Cardiac fibroblast (primary cell): ENCODE measurements at places on chromosomes 2 and 18.

GRCh38 chr18:63346480-63347183 is 20.4 kb downstream of the KDSR start:
- no peak for DNase-seq

DNA sequence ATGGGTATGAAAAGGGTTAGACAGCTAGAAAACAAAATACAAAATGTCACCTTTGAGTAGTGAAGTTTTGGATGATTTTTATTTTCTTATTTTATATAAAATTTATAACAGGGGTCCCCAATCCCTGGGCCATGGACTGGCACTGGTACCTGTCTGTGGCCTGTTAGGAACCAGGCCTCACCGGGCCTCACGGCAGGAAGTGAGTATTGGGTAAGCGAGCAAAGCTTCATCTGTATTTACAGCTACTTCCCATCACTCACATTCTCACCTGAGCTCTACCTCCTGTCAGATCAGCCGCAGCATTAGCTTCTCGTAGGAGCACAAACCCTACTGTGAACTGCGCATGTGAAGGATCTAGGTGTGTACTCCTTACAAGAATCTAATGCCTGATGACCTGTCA is 202.8 kb upstream of the TWIST2 start:
- no peak for DNase-seq

DNA sequence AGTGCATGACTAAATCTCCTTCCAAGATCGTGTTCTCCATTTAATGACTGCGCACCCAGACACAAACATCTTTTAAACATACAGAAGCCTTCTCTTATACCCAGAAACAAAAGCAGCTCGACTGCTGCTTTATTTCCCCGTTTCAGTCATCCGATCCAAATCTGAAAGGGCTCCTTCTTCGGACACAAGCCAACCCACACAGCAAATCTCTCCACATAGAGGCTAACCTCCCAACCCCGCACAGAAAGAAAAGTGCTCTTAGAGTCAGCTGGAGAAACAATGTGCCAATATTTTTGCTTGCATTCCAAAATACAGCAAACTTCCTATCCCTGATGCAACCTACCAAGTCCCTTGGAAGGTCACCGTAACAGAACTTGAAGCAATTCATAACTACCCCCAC is 29.1 kb downstream of the GAREM1 start:
- DNase-seq, result peak; percentile 57

GRCh38 chr2:83650898-83651297 is 808.2 kb downstream of the SUCLG1 start:
- DNase-seq, result peak; percentile 3

GRCh38 chr2:202758604-202759003 is 113.0 kb downstream of the ICA1L start:
- no peak for DNase-seq

DNA sequence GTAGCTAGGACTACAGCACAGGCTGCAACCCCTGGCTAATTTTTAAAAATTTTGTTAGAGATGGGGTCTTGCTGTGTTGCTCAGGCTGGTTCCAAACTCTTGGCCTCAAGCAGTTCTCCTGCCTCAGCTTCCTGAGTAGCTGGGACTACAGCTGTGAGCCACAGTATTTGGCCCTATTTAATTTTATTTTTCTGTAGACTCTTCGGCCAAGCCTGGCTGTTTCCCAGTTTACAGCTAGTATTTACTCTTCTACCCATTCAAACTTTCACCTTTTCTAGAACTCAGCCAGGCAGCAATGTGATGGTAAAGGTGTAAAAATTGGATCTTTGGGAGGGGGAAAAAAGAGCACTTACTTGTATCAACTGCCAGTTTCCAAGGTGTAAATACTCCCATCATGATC is 35.3 kb downstream of the SH3RF3 start:
- DNase-seq, result no peak

- DNase-seq, result no peak
Measured at GRCh38 chr2:169683425-169684134, 10.6 kb downstream of the CFAP210 start.

- no peak for DNase-seq
Measured at GRCh38 chr2:4962419-4962818, 729.8 kb upstream of the SOX11 start.

DNA sequence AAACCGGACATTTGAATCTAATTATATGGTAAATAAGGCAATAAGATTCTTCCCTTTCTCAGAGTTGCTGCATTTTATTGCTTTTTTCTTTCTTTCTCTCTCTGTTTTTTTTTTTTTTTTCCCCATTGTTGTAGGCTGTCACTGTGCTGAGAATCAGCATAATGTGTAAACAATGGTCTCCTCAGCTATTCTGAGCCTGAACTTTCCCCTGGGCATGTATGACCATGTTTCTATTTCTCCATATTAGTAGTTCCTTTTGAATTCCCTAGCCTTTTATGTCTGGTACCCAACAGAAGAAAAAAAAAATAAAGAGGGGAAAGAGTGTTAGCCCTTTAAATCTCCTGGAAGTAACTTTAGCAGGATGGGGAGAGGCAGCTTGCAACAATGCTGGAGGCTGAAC is 1862.5 kb downstream of the SUCLG1 start:
- no peak for DNase-seq

GRCh38 chr2:170502361-170503130 is 212.6 kb upstream of the SP5 start:
- no peak for DNase-seq

- DNase-seq, result peak; percentile 59
Measured at GRCh38 chr2:124323321-124323720, 298.2 kb downstream of the CNTNAP5 start.

DNA sequence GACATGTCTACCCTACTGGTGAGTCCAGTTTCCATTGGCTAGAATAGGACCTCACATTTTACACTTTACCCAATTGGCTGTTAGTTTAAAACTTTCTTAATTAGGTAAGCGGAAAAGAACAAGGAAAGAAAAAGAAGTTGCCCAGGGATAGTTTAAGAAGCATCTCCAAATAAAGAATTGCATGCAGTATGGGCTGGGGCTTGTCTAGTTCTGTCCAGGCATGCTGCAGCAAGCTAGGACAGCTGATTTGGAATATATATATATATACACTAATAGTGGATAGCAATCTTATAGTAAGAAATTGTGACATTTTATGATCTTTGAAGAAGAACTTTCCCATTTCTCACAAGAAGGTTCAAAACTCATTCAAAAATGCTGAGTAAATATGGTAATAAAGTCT is 90.0 kb upstream of the ERBB4 start:
- DNase-seq, result no peak

GRCh38 chr2:152825834-152826233 is 107.4 kb downstream of the ARL6IP6 start:
- peak; percentile 14 for DNase-seq

DNA sequence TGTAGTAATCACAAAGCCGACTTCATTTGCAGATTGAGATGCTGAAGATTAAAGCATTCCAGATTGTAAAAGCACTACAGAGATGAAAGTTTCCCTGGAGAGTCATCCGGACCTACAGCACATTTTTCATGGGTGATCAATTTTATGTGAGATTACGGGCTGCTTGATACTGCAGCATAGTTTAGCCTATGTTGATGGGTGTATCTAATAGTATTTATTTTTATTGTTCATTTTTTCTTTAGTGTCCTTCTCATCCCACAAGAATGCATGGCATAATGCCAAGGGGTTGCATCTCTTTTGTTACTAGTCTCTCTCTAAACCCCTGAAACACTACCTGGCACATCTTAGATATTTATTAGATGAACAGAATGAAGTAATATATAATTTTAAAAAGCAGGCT is 240.4 kb downstream of the MBD2 start:
- no peak for DNase-seq

DNA sequence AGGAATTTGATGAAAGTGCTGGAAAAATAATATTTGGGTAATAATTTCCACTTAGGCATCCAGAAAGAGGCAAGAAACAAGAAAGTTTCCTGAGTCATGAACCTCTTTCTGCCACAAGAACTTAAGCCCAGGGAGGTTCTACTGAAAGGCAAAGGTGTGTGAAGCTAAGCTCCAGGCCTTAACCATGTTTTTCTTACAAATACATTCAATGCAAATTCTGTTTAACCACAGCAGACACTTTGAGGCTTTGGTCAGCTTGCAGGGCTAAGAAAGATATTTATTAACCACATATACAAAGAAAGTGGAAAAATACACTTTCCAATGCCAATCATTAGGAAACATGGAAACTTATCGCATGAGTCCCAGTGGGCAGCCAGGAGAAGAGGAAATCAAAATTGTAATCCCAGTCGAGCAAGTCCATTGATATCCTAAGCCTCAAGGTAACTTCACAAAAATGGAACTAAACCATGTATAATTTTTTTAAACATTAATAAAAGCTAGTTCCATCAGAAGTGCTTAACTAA is 68.3 kb downstream of the PIEZO2 start:
- no peak for DNase-seq

DNA sequence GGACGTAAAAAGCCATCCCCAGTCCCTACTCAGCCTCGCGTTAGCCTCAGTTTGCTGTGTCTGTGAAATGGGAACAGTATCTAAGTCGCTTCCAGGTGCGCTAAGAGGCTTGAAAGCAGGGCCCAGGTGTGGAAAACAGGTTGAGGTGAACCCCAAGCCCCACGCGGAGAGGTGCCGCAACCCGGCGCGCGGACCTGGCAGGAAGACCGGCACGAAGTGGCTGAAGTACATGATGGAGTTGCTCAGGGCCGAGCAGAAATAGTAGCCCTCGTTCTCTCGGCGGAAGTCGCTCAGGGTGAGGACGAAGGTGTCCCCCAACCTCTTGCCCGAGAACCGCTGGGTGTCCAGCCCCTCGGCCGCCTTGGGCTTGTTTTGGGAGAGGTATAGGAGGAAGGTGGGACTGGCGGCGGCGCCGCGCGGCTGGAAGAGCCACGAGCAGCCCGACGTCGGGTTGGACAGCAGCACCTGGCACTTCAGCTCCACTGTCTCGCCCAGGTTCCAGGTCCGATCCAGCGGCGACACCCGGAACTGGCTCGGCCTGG is 508 bp downstream of the CD8A start:
- no peak for DNase-seq

DNA sequence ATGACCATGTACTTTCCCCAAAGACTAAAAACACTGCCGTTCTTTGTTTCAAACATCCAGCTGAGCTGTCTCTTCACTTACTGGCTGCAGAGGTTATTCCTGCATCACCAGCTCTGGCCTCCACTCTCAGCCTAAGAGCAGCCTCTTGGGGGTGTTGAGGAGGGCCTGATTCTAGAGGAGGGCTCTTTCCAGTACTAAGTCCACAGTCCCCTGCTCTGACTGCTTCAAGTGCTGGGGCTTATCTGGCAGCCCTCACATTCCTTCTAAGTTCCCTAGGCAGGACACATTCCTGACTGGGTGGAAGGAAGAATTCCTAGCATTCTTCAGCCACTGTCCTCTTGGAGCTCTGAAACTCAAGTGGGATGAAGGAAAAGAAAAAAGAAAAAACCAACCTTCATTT is 32.9 kb upstream of the EHBP1 start:
- DNase-seq, result peak; percentile 91

DNA sequence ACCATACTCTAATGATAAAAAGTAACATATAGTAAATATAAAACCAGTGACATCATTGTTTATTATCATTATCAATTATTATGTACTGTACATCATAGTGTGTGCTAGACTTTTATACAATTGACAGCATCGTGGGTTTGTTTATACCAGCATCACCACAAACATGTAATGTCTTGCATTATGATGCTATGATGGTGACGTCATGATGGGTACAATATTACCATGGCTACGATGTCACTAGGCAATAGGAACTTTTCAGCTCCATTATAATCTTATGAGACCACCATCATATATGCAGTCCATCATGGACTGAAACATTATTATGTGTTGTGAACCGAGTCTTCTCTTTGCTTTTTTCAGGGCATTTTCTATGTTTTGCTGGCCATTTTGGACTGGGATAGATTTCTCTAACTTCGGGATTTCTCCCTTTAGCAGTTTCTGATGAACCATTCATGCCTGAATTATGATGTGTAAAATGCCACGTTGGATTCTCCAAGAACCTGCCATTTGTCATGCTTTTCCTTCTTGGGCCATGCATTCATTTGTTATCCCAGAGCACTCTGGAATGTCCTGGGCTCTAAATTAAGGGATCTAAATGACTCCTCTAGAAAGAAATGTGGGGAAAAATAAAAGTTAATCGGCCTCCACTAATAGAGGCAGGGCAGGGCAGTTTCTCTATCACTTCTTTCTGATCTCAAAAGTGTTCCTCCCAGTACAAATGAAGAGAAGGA is 325.6 kb upstream of the TNP1 start:
- DNase-seq, result no peak

DNA sequence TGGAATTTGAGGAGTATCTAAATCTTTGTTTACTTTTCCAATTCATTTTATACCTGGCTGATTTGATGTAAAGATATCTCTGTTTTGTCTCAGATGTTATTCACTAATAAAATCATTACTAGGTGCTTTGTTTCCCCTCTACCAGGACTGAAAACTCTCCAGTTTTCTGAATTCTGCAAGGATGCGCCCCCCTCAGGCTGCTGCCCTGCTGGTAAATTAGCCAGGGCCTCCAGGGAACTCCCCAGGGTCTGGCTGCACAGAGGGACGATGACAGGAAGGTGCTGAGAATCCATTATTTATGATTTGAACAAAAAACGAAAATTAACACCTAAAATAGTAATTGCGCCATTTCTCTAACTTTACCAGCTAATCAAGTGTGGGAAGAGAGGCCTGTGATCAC is 541.2 kb upstream of the POU3F3 start:
- DNase-seq, result no peak

DNA sequence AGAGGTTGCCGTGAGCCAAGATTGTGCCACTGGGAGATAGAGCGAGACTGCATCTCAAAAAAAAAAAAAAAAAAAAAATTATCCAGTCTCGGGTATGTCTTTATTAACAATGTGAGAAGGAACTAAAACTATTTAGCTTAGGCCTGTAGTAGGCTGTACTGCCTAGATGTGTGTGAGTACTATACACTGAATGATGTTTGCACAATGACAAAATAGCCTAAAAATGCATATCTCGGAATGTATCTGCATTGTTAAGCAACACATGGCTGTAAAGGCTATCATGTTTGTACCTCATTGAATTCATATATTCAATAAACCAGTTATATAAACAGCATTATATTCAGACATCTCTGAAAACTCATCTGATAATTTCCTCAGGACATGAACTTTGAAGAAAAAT is 191.2 kb upstream of the SESTD1 start:
- peak; percentile 62 for DNase-seq

DNA sequence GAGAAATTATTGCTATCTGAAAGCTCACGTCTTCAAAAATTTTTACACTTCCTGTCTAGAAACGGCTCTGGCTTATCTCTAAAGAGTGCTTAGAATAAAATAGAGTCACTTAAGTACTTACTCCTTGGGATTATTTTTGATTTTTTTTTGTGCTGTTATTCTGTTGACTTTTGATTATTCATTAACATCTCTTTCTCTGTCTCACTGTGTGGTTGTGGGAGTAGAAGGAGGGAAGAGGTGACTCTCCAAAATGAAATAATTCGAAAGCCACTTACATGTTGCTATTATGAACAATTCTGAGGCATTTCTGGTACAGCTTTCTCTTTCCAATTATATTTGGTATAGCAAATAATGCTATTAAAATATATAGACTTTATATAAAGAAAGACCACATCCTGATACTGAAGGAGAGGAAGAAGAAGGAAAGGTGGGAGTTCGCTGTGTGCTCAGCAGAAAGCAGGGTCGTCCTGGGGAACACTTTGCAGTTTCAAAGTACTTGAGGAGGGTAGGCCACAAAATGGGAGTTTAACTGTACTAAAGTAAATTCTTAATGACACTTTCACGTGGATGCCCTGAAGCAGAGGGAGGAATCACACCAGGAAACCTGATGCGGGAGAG is 9.6 kb upstream of the MMADHC start:
- DNase-seq, result no peak
